ENCODE measurements at places on chromosomes 2 and 18.

- no peak for DNase-seq
Observed at GRCh38 chr2:39618736-39619135, 47.0 kb upstream of the TMEM178A start.

DNA sequence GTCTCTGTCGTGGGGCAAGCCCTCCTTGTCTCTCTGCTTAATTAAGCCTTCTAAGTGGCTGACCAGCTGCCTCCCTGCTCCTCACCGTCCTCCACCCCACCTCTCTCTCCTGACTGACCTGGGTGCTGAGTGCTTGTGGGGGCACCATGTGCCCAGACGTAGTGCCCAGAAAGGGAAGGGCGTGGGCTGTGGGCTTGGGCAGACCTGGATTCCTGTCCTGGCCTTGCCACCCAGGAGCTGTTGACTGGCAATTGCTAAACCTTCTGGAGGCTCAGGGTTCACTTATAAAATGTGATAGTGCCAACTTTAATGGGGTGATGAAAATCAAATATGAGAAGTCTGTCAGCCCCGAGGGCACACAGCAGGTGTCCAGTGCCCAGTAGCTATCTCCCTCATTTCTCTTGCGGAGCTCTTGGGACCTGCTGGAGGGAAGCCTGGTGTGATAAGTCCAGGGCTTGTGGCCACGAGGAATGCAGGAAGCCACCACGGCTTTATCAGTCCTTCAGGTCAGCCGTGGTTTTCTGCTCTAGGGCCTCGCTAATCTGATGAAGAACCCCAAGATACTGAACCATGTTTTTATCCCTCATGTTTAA lies 22.0 kb upstream of the INHBB start:
- DNase-seq: no peak

DNA sequence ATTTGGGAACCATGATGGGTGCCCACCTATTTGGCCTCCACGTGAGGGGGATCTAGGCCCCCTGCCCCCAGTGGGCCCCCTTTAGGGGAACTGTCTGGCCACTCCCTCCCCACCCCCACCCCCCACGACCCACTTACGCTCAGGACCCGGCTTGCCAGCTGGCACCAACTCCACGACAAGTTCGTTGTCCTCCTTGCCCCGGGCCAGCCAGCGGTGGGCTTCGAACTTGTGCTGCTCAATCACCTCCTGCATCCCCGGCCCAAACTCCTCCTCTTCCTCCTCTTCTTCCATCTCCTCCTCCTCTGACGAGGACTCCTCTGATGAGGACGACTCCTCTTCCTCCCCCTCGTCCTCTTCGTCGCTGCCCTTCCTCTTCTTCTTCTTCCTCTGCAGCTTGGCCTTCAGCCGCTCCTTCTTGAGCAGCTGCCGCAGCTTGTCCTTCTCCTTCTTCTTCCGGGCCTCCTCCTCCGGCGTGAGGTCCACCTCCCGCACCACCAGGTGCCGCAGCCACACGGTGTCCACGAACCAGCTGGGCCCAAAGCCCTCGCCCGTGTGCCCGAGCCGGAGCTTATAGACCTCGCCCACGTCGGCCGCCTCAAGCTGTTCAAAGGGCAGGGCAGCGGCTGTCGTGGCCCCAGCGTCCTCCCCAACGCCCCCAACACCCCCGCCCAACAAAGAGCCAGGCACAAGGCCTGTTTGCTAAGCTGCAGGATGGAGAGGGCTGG lies 96.9 kb downstream of the LOXHD1 start:
- no peak for DNase-seq

GRCh38 chr2:239137165-239137897 lies 263.5 kb downstream of the HDAC4 start:
- DNase-seq: no peak

DNA sequence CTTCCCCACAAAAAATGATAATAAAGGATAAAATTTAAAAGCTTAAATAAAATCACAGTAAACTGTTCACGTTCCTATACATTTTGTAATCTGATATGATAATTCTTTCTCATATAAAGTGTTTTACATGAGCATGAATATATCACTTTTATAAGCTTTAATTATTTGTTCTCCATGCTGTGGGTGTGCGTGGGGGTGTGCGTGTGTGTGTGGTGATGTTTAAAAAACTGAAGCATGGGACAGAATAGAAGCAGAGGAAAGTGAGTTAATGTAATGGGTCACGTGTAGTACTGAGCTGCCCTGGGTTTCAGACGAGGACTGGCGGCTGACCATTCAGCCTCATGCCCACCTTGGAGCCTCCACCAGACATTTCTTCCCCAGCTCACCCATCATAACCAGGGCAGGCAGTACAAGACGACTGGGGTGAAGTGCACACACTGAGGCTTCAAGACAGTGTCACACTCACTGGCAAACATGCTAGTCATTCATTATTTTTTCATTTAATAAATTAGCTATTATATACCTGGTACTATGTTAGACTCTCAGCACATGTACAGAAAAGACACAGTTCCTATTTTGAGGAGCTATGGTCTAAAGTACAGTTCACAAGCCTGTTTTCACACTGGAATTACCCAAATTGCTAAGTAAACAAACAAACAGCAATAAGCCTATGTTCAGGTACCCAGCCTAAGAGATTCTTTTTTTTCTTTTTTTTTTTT lies 97.2 kb upstream of the LPIN2 start:
- DNase-seq: no peak

Measured in pons (tissue), 1 donor.